ENCODE measurements at places on chromosomes 2 and 18. TPM values are rescaled to one million over a fixed set of nuclear protein-coding genes. Genes with fewer than 3 reads are reported as not detected.

Gene EPAS1
- total RNA-seq: 219 TPM

Gene ALPI
- total RNA-seq: not detected

Gene SLC4A3
- total RNA-seq: not detected

Gene GALNT13
- total RNA-seq: not detected

Gene EFR3B
- total RNA-seq: 0.93 TPM

Gene MC4R
- not detected for total RNA-seq
